ENCODE measurements at places on chromosomes 1 and 21.

- DNase-seq: no peak
Observed at GRCh38 chr1:228236744-228237143, 28.9 kb downstream of the OBSCN start.

- DNase-seq: no peak
Observed at GRCh38 chr1:41842326-41842725, 76.4 kb downstream of the HIVEP3 start.

DNA sequence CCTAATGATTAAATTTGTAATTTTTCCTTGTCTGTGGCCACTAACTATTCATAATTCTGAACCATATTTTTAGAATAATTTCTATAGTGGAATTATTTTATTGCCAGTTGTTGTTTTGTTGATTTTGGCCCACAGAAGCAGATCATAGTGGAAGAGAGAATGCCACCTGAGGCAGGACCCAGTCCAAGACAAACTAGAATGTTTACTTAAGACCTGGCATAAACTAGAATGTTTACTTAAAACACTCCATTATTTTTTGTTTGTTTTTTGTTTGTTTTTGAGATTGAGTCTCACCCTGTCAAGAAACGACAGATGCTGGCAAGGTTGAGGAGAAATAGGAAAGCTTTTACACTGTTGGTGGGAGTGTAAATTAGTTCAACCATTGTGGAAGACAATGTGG, 310.2 kb downstream of the MRPL39 start:
- DNase-seq: no peak

DNA sequence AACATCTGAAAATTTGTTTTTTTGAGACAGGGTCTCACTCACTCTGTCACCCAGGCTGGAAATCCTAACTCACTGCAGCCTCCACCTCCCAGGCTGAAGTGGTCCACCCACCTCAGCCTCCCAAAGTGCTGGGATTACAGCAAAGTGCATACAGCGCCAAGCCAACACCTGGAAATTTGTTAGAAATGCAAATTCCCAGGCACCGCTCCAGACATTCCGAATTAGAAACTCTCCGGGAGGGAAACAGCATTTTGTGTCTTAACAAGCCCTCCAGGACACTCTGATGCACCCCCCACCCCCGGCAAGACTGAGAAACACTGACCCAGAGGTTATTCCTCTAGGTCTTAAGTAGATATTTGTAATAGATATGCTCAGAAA, 49.1 kb downstream of the ARID4B start:
- DNase-seq: no peak

DNA sequence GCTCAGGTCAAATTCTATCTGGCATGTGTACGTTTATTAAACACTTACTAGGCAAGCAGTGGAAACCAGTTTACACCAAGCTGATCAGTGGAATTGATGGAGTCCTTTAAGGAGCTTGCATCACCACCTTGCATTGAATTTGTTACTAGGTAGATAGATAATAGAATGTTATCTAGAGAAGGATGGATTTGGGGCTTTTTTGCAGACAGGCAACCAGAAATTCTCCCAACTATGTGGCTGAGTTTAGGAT, 44.9 kb downstream of the HHAT start:
- DNase-seq: no peak

DNA sequence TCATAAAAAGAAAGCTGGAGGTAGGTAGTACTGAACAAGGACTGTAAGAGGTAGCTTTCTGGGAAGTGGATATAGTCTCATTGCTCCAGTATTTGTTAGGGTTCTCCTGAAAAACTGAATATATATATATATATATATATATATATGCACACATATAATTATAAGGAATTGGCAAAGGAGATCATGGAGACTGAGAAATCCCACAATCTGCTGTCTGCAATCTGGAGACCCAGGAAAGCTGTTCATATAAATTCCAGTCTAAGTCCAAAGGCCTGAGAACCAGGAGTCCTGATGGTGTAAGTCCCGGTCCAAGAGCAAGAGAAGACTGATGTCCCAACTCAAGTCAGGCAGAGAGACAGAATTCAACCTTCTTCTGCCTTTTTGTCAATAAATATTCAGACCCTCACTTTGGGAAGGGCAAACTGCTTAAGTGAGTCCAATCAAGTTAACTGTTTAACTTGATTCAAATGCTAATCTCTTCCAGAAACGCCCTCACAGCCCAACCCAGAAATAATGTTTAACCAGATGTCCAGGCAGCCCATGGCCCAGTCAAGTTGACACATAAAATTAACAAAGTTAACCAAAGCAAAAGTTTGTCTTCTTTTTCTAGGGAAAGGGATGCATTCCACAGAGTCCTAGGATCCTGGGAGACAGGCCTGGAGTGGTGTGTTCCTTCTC, 225.3 kb upstream of the KAZN start:
- no peak for DNase-seq

DNA sequence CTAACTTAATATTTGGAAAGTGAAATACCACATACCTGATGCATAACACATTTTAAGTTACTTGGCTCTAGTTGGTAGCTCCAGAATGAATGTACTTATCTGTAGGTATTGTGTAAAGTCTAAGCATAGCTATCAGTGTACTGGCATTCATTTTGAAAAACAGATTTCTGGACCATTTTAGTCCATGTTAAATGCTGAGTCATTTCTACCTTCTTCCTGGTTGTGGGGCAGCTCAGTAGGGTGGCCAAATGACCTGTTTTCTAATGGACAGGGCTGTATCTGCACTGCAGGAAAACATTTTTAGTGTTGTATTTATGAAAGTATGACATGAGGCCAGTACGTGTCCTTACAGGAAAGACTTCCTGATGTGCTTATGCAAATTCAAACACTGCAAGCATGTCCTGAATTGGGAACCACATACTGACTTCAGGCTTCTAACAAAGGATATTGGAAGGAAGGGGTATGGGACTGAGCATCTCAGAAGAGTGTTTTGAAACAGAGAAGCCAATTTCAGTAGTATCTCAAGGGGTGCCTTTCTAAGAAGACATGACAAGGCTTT, 300.3 kb upstream of the B3GALT2 start:
- DNase-seq: no peak

DNA sequence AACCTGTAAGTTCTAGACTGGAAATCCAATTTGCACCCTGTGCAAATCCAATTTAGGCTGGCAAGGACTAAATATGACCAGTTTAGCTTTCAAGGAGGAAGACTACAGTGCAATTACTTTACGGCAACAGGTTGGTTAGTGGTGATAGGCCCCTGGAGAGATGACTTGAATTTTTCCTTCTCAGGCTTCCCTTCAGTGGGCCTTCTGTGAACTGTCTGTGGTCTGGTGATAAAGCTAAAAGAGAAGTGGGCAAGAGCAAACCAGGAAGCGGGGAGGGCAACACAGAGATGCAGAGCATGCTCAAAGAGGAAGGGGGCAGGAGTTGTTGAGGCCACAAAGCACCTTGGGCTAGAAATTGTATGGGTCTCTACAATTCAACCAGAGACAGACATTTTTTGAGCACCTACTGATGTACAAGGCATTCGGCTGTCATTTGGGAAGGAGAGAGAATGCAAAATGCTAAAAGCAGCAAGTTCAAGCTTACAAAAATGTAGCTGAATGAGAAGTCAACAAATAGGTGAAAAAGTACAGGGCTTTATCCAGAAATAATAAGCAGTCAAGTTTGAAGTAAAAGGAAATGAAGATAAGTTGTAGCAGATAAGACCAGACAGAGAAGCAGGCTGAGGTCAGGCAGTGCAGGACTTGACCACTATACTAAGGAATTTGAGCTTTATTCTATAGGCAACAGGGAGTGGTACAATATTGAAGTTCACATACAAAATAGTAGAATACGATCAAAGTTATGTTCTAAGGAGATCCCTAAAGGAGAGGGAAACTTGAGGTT, 23.9 kb downstream of the INPP5B start:
- no peak for DNase-seq

DNA sequence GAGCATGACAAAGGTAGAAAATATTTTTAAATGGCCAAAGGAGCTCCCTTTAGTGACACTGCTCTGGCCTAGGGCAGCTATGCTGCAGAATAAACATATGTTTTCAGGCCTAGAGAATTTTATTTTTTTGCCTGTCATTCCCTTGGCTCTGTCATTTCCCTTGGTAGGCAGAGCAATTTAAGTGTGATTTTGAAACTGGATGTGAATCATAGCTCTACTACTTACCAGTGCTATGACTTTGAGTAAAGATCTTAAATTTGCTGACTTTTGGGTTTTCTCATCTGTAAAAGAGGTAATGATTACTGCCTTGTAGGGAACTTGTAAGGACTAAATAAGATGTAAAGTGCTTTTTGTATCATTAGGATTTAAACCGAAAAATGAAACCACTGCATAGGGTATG, 189.0 kb upstream of the ZRANB2 start:
- DNase-seq: no peak

DNA sequence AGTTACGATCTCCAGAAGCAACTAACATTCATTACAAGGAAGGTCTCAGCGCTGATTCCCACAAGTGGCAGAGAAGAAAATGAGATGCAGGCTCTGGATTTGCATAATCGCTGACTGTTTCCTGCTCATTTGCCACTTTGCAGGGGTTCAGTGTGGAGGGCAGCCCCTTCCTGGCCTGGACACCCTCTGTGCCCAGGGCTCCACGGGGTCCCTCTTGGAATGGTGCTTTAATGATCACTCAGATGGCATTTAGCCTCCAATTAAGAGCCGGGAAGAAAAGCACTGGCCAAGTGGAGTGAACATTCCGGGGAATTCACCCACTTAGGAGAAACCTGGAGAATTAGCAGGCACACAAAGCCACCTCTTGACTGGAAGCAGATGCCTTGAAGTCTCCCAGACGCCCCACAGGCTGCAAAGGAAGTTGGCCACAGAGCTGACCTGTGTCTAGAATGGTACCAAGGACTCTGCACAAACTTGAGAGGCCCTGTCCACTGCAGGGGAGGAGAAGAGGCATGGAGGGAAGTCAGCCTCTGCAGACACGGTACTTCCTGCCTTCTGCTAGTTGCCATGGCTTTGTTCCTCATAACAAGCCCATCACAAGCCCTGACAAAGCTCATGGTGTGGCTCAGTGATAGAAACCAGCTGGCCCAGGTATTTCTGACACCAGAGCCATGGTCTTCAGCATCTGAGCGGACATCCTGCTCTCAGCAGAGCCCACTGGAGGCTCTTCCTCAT, 157.2 kb downstream of the KAZN start:
- no peak for DNase-seq

GRCh38 chr1:86522240-86522639, 24.6 kb upstream of the CLCA4 start:
- no peak for DNase-seq

- no peak for DNase-seq
Observed at GRCh38 chr1:36149973-36150295, 648 bp upstream of the TRAPPC3 start.

DNA sequence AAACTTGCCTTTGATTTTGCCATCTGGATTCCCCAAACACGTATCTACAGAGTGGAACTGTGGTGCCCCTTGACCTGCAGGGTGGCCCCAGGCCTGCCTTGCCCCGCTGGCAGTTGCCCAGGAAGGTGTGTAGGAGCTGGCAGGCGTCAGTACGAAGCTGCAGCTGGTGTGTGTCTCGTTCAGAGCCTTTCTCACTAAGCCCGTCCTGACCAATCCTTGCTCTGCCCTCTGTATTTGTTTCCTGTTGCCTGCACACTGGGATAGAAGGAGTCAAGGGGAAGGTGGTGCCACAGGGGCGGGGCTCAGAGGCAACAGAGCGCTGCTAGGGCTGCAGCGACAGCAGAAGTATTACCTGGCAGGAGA, 5.2 kb upstream of the VSIG8 start:
- no peak for DNase-seq

GRCh38 chr1:227066999-227067398, 126.9 kb downstream of the COQ8A start:
- DNase-seq: no peak

- DNase-seq: no peak
Observed at GRCh38 chr1:53944469-53945182, 873 bp downstream of the IFT25 start.

DNA sequence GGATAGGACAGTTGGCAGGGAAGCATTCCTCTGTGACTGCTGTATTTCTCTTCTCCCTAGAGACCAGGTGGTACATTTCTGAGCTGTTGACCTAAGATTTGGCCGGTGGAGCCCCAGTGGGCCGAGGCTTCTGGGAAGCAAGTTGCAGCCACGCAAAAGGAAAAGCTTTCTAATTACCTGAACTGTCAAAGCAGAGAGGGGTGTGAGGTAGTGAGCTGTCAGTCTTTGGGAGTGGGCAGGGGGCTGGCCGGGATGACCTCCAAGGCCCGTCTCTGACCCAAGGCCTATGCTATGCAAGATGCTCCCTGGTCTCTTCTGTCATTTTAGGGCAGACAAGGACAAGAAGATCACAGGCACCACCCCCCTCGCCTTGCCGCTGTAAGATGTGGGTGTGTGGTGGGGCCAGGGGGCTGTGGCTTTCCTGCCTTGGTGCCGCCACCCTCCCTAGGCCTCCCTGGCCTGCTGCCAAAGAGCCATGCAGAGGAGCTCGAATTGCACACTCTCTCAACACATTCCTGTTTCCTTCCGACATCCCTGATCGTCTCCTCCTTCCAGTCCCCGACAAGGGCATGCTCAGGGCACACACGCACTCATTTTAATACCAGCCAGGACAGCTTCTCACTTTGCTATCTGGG, 7.7 kb downstream of the PADI1 start:
- DNase-seq: no peak

- no peak for DNase-seq
Observed at GRCh38 chr1:84883286-84883685, 9.7 kb downstream of the LPAR3 start.

DNA sequence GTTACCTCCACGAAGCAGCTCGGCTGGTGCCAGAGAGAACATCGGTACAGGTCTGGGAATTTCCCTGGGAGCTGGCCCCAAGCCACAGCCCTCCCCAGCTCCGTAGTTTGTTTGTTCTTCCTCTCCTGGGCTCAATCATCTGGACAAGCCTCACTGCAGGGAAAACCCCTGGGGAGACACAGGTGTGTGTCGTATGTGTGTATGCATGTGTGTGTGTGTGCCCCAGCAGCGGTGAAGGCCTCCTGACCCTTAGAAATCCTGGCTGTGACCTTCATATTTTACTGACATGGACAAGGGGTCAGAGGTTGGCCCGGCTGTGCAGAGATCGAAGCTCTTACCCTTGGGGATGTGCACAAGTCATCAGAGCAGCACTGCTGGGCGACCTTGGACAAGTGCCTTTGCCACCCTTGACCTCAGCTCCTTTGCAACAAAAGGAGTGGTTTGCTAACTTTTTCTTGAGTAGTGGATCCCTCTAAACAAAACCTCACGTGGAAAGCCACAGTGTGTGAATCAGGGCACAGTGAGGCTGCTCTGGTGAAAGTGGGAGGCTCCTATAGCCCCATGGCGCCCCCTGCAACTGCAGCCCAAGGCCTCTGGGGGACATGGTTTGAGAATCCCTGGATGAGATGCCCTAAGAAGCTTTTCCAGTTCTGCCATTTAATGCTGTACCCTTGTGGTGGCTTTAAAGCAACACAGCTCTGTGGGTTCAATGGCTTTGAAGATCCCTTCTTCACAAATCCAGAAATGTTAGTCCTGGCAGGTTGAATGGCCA, 12.3 kb upstream of the IL22RA1 start:
- no peak for DNase-seq

- no peak for DNase-seq
Observed at GRCh38 chr1:16967095-16967575, 13.3 kb downstream of the MFAP2 start.

DNA sequence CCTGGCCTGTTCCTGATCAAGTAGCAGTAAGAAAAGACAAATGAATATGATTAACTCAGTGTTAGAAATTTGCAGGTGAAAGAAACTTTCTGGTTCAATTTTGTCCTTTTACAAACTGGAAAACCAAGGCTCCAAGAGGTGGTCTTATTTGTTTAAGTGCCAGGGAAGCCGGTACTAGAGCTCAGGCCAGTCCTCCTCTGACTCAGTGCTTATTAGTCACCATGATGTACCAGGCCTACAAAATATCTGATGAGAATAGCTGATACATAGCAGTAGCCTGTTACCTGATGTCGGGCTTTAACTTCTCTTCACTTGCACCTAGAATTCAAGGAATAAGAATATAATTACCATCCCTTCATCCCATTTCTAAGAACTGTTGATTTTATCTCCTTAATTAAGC, 394.8 kb downstream of the LMX1A start:
- DNase-seq: no peak

All from activated CD4-positive, CD25-positive, alpha-beta regulatory T cell treated with anti-CD3 and anti-CD28 coated beads, Interleukin-2, amount 50 U/mL, for 72 hours (primary cell).